Nucleus accumbens (tissue), 56 donors: ENCODE measurements at places on chromosomes 11 and 22.

DNA sequence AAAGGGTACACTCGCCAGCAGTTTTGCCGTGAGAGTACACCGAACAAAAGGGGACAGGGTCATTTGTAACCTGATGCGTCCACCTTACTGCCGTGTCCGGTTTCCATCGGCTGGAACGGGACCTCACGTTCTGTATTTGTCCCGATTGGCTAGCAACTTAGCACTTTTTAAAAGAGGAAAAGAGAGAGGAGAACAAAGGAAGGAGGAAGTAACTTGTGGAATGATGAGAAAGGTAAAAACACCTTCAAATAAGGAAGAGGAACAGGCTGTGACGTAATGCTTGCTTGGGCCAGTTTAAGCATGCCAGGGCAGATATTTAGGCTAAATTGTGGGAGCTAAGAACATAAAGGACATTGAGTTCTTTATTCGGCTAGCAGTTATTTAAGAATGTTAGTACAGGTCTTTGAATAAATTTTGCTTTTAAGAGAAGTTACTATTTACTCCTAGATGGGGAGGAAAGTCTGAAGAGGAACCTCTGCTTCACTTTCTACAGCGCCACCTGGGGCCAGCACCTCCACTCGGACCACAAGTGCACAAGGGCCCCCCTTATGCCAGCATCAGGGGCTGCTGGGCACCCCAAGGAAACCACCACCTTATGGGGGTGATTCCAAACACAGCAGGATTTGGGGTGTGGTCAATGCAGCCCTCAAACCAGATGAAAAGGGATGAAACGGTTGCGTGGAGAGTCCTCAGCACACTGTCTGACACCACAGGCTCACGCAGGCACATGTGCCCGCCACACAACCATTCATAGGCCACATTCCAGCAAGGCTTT is 5.8 kb downstream of the ARSA start:
- no peak for DNase-seq

GRCh38 chr22:23098718-23099530 is 28.6 kb downstream of the GNAZ start:
- DNase-seq: peak; percentile 37

- DNase-seq: no peak
These were observed 88.2 kb upstream of the SEPTIN5 start for GRCh38 chr22:19626042-19626587.

DNA sequence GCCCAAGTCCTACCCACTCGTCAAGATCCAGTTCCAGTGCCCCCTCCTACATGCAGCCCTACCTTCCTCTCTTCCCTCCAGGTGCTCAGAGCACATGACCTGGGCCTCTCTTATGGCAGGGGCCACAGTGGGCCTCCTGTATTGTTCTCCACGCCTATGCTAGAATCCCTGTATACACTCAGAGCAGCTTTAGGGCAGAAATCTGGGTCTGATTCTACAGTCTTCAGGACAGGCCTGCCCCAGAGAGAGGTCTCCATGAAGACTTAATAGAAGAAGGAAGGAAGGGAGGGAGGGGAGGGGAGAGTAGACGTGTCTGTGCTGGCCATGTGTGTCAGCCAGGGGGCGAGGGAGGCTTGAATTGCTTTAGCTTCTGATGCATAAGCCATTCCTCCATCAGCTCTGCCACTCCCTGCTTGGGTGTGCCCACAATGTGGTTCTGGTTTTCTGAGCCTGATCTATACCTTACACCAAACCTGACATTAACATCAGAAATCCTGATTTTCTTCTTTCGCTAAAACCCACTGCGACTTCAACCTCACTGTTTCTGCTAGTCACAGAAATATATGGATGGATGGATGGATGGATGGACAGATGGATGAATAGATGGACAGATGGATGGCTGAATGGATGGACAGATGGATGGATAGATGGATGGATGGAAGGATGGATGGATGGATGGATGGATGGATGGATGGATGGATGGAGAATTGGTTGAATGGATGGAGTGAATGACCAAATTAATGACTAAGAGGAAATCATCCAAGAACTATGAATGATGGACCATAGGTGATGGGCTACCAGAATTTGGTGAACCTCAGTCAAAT is 56.6 kb upstream of the PRDM11 start:
- DNase-seq: no peak

DNA sequence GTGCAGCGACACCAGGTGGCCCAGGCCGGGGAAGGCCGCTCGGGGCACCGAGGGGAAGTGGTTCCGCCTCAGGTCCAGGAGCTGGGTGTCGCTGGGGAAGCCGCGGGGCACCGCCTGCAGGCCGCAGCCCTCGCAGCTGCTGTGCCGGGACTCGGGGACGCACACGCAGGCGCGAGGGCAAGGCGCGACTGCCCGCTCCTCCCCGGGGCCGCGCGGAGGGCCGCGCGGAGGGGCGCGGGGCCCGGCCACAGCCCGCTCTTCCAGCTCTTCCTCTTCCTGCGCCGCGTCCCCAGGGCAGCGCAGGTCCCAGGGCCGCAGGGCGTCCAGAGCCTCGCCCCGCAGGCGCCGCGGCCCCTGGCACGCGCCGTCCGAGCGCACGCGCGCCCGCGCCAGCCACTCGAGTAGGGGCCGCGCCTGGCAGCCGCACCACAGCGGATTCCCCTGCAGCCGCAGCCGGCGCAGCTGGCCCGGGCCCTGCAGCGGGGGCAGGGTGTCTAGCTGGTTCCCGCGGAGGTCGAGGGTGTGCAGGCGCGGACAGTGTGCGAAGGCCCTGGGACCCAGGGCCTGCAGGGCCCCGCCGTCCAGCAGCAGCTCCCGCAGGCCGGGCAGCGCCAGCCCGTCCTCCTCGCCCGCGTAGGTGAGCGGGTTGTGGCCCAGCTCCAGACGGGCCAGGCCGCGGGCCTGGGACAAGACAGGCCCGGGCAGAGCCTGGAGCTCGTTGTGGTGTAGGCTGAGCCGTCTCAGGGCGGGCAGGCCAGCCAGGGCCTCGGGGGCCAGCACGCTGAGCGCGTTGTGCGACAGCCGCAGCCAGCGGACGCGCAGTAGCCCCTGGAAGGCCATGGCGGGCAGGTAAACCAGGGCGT is 2.8 kb downstream of the CHADL start:
- DNase-seq: peak; percentile 28

DNA sequence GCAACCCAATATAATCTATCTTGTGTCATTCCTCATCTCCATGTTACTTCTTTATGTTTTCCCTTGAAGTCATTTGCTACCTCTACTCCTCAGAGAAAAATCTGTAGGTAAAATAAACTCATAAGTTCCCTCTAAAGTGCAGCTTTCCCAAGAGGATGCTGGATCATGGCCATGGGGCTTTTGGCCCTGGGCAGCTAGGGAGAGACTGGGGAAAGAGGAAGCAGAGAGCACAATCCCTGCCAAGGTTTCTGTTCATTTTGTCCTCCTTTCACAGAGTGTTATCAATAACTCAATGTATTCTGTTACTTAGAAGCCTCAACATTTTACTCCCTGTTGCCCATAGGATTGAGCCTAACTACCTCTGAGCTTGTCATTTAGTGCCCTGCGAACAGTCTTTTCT is 9.0 kb downstream of the RNF121 start:
- no peak for DNase-seq
